Cardiac atrium fibroblast (primary cell): ENCODE measurements at places on chromosomes 7 and 10. TPM values are rescaled to one million over a fixed set of nuclear protein-coding genes. Genes with fewer than 3 reads are reported as not detected.

The IDI2 gene
- total RNA-seq: not detected in 2 replicates

The ZNF282 gene
- total RNA-seq: 18.2 and 20.1 TPM in 2 replicates

The CYP2C18 gene
- not detected in 2 replicates for total RNA-seq

The GIMAP1 gene
- total RNA-seq: 0.81 TPM in 1 of 2 replicates, not detected in the other
